Neuronal stem cell (in vitro differentiated cells): ENCODE measurements at places on chromosomes 16 and 17.

- DNase-seq, result no peak
Measured at GRCh38 chr16:83803811-83804210, 4.0 kb upstream of the HSBP1 start.

DNA sequence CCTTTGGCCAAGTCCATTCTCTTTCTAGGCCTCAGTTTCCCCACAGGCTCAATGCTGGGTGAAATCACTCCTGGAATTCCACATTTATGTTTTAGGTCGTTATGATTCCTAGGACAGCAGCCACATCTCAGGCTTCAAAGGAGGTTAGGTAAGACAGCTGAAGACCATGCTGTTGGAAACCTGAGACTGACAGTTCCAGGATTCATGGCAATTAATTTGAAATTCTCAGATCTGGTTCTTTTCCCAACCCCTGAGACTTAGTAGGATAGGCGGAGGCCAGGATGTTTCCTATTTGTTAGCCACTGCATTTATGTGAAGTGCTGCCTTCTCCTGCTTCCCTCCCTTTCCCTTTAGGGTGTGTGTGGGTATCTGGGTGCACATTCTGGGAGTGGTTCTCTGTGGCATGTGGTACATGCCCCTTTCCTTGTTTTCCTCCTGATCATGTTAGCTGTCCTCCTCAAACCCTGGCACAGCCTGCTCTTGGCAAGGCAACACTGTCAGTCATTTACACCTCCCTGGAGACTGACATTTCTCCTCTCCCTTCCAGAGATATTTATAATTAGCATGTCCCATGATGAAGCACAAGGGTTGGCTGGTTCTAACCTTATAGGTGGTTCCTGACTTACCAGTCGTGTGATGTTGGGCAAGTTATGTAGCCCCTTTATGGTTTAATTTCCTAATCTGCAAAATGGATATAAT, 91.4 kb upstream of the SALL1 start:
- no peak for DNase-seq

- DNase-seq, result no peak
Measured at GRCh38 chr17:43020030-43020621, 2.1 kb downstream of the VAT1 start.

DNA sequence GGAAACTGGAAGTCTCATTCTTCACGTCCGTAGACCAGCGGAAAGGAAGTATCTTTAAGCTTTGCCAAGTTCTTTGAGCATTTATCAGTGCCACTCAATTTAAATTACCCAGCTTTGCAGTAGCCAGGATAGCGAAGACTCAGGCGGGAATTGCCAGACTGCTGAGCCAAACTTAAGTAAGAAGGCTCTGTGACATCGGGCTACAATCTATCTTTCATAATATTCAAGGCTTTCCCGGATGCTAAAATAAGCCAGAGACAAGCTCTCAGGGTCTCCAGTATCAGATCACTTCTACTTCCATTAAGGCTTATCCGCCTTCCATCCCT, 436 bp upstream of the BRIP1 start:
- DNase-seq, result no peak

- no peak for DNase-seq
Measured at GRCh38 chr17:29857823-29858222, 72.2 kb downstream of the SSH2 start.

GRCh38 chr17:81315129-81315884, 20.2 kb upstream of the SLC38A10 start:
- DNase-seq, result no peak

DNA sequence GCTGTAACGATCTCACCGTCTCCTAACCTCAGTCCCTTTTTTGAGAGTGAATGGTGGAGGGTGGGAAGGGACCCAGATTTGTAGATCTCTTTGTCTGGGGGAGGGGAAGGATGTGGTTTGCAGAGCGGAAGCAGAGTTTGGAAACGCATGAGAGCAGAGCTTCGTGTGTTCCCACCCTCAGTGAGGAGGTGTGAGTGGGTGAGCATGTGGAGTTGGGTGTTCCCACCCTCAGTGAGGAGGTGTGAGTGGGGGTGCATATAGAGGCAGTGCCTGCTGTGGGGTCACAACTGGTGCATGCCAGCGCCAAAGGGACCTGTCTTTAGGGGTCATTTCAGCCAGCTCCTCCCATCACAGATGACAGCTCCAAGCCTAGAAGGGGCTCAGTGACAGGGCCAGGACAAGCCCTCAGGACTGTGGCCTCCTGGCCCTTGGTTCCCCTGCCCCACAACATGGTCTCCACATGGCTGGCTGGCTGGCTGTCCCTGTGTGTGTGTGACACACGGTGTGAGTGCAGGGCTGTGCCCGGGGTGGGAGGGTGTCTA, 1.8 kb upstream of the CISD3 start:
- DNase-seq, result no peak

DNA sequence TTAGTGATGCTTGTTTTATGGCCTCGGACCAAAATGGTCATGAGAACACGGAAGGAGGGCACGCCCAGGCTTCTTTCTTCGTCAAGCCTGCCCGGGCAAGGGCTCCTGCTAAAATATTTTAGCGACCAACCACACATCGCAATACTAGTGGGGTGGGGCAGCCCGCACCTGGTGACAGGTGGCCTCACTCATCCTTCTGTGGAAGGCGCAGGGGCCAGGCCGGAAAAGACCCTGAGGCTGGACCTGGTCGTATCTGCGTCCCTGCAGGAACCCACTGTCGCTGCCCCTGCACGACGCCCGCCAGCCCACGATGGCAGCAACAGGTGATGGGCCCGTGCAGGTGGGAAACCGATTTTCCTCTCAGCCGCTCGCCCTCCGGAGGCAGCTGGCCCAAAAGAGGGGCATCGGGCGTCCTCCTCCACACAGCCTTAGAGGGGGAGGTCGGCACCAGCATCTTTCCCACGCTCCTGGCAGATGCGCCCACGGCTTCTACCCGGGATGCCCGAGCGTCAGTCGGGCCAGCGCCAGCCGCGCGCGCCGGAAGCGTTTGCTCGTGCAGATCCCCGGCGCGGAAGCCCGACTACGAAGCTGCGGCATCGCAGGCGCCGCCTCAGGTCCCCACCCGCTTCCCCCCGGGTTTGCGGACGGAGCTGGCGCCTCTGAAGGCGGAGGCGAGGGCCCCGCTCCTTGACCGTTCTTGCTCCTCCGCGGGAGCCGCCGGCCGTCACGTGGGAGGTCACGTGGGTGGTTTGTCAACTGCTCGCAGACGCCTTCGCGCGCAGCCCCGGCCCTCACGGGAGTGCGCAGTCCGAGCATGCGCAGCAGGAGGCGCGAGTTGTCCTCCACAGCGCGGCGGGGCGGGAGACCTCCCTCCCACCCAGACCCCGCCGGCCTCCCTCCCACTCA, 22.8 kb upstream of the FOXK2 start:
- peak; percentile 87 for DNase-seq

DNA sequence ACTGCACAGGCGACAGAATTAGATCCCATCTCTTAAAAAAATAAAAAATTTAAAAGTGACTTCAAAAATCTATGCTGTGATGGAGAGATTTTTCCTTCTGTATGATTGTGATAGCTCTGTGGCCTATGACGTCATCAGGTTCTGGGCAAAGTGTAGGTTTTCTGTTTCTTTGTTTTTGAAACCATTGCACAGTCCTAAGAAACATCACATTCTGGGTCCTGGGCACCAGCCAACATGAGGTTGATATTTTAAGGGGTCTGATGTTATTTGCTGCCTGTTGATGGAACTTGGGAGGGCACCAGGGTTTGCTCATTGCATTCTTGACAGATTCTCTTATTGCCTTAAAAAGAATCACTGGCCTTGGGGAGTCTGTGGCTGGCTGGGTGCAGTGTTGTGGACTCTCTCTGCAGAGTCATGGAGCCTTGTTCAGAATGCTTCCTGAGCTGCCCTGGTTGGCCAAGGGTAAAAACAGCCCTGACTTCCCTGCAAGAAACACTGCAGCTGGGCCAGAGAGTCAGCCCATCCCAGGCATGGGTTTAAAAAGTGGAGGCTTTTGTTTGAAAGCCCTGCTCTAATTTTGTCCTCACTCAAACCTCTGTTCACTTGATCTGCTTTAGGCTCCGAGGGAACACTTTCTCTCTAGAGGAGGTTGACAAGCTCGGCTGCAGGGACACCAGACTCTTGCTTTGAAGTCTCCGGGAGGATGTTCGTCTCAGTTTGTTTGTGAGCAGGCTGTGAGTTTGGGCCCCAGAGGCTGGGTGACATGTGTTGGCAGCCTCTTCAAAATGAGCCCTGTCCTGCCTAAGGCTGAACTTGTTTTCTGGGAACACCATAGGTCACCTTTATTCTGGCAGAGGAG, 10.5 kb upstream of the CYLD start:
- no peak for DNase-seq

DNA sequence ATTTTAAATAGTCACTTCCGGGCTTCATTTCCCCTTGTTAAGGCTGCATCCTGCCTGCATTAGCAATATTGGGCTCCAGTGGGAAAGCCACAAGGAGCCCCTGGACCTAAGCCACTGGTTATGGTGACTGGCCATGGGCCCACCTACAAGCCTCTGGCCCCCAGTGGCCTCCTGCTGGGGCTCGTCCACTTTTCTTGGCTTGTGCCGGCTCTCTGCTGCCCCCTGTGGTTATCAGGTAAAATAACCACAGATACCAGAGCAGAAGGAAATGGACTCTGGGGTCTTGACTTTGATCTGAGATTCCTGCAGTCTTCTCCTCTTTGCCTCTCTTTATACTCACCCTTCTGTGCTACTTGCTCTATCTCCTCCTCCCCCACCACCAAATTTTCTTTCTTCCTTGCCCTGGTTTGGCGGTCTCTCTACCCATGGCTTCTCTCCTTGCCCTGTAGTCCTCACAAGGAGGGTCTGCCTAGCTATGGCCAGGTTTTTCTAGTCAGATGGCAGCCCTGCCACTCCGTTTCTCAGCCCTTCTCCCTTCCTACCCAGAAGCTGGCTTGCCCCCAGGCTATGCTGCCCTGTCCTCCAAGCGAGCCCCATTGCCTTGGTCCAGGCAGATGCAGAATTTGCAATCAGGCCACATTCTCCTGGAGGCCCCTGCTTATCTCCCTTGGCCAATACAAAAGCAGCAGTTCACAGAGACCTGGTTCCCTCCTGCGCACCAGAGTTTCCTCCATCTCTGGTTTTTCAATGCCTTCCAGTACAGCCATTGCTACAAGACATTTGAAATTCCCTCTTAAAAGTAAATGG, 82.9 kb upstream of the RCVRN start:
- peak; percentile 41 for DNase-seq

DNA sequence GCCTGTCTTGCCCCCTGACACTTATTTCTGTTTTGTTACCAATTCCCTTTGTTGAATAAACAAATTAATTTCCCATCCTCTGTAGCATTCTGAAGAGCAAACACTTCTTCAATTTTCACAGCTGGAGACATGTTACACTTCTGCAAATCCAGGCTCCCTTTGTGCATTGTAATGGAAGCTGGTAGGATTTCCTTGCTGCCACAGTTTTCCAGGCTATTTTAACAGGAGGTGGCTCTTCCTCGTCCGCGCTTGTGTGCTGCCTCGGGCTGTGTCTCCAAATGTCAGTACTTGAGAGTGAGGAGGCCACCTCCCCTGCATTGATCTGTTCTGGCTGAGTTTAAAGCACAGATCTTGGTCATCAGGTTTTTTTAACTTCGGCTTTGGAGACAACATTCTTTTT, 40.0 kb downstream of the SOST start:
- DNase-seq, result no peak

GRCh38 chr17:16881239-16881924, 90.5 kb downstream of the TNFRSF13B start:
- DNase-seq, result no peak

DNA sequence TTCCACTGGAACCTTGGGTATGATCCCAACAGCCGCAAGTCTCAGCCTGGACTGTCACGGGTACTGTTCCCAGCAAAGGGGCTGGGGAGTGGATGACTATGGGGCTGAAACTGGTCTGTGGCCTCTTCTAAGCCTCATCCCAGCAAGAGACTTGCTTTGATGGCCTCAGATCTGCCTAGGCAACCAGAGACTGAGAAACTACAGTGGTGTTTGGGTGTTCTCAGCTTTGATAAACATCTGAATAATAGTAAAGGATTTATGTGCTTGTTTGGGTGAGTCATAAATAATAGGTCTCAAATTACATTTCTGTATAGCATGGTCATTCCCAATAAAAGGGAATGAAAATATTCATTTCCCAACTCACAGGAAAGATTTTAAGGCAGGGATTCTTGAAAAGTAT, 30.2 kb upstream of the ULK2 start:
- DNase-seq, result no peak

DNA sequence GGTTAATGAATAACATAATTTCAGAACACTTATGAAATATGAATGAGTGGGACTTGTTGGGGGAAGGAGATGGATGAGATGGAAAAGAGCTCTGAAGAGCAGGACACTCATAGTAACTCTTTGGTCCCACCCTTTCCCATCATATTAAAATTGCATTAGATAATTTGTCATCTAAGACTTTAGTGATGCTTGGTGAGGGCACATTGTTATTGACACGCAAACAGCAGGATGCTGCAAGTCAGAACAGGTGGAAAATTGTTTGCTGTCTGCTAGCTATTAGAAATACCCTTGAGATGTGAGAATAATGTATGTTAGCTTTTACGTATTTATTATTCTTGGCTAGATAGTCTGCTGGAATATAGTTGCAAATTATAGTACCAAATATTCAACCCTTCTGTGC, 75.7 kb downstream of the TANC2 start:
- DNase-seq, result no peak
